ENCODE measurements at places on chromosomes 12 and 14.

DNA sequence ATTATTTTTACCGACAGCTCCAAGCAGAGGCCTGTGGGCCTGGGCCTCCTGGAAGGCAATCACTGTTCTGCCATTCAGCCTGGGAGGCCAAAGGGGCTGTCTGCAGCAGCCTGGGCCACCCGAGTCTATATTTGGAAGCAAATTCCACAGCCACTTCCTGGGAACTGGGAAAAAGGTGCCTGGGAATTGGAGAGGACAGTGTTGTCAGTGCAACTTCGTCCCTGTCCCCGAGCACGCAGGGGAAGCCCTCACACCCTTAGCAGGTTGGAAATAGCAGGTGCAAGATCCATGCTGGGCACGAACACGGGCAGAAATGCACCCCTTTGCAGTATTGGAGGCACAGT lies 9.6 kb upstream of the TBX5 start:
- DNase-seq, result no peak

DNA sequence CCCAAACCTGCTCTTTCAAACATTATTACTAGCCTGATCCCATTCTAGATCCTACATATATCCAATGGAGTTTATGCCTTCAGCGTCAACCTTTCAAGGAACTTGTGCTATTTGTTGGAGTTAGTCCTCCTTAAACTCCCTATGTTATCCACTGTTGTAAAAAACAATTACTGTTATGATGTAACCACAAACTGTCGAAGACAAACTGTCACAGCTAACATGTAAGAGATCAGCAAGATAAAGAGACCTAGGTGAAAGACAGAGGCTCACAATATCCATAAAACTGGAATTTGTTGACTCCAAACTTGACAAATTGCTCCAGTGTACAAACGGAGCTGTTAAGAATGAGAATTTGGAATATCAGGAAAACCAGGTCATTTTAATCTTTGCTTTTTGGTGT lies 70.7 kb downstream of the CDK17 start:
- DNase-seq, result no peak

GRCh38 chr12:51183816-51184215 lies 10.9 kb upstream of the TFCP2 start:
- DNase-seq, result no peak

- no peak for DNase-seq
Observed at GRCh38 chr12:103924761-103925641, 5.2 kb upstream of the HSP90B1 start.

GRCh38 chr14:54747616-54748015 lies 155.0 kb downstream of the GCH1 start:
- DNase-seq, result no peak
